Kidney (tissue), 22 donors: ENCODE measurements at places on chromosomes 13 and 19. TPM values are rescaled to one million over a fixed set of nuclear protein-coding genes. Genes with fewer than 3 reads are reported as not detected.

The PRSS57 gene
- not detected for total RNA-seq

DNA sequence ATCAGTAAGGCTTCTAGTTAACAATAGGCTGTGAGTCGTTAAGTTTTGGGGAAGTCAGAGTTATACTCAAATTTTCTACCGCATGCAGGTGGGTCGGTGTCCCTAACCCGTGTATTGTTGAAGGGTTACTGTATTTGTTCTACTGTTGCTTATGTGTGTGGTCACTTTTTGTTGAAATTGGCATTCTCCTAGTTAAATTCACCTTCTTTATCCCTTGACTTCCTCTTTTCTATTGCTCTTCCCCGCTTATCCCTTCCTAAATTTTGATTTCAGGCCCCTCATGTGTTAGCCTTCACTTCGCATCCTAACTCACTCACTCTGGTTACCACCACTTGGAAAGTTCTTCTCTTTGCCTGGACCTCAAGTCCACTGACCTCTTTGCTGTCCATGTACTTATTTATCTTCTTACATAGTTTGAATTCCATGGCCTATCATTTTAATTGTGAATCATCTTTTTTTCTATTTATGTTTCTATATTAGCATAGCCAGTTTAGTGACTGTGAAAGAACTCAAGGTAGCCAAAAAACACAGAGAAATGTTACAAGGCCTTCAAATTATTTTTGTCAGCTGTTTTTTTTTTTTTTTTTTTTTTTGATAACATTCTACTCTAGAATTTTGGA is 52.9 kb downstream of the NDFIP2 start:
- DNase-seq = no peak

The GAPDHS gene
- total RNA-seq = not detected

GRCh38 chr13:75414036-75414827 is 67.7 kb downstream of the TBC1D4 start:
- DNase-seq = no peak

DNA sequence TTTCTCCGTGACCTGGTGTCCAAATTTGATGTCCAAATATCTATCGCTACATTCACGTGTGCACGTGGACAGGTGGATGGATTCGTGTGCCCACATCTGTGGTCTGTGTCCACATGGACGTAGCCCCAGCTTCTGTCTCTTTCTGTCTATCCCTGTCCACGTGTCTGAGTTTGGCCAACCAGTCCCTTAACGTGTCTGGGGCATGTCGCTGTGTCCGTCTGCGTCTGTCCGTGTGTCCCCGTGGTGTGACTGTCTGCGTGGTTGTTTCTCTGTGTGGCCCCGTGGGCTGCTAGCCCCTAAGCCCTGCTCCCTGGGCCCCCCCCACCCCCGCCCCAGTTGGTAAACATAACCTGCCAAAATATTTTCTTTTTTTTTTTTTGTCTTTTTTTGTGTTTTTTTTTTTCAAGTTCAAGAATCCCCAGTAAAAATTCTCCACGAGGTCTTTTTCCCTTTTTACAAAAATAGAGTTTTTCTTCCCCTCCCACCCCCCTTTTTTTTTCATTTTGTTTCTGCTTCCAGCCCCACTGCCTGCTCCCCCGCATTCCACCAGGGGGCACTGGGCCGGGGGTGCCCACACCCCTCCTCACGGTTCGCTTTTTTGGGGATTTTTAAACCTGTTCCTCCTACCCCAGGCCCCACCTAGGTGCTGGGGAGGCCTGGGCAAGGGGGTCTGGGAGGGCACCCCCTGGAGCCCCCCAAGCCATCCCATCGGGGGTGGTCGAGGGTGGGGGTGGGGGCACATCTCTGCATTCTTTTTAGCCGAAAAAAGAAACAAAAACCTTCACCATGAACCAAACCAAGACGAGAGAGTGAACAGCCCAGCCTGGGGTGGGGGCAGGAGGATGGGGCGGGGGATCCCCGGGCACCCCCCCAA is 18.3 kb downstream of the PRKCSH start:
- DNase-seq = no peak

The NLRP4 gene
- 0.06 TPM for total RNA-seq

DNA sequence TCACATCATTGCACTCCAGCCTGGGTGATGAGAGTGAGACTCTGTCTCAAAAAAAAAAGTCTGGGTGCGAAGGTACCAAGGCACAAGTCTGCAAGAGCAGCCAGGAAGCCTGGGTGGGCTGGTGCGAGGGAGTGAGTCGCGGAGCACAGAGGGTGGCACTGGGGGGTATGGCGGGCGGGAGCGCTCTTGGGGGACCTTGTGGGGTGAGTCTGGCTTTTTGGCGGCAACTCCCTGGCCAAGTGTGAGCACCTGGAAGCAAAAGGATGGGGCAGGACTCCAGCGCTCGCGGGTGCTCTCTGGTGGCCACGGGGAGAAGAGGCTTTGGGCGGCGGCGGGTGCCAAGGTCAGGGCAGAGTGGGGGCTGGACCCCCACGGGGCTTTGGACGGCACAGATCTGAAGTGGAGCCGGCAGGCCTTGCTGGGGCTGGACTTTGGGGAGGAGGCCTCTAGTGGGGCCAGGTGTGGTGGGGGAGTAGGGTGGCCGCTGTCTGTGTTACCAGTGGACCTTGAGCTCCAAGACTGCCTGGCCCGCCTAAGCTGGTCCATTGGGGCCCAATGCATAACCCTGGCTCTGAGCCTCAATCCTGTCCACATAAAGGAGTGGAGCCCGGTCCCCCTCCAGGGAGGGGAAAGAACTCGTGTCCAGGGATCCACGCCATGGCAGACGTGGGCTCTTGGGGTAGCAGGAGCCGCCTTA is 1.6 kb downstream of the P2RY11 start:
- DNase-seq = peak; percentile 47

The SIGLECL1 gene
- not detected for total RNA-seq

- DNase-seq = no peak
These were observed 138.2 kb downstream of the DCLK1 start for GRCh38 chr13:35992964-35993363.

The CTXN1 gene
- 25.9 TPM for total RNA-seq

- DNase-seq = no peak
These were observed 64.2 kb downstream of the TEX29 start for GRCh38 chr13:111384441-111385182.

- no peak for DNase-seq
These were observed 6.6 kb upstream of the ESD start for GRCh38 chr13:46803586-46803985.

DNA sequence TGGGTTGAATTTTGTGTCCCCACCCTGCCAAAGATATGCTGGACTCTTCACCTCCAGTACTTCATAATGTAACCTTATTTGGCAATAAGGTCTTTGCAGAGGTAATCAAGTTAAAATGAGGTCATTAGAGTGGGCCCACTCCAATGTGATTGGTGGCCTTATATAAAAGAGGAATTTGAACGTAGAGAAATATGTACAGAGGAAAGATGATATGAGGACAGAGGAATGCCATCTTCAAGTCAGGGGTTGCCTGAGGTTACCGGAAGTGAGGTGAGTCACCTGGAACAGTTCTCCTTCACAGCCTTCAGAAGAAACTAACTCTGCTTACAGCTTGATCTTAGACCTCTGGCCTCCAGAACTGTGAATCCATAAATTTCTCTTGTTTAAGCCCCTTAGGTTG is 69.9 kb downstream of the GPC5 start:
- DNase-seq = no peak

The ERFL gene
- total RNA-seq = 0.69 TPM

DNA sequence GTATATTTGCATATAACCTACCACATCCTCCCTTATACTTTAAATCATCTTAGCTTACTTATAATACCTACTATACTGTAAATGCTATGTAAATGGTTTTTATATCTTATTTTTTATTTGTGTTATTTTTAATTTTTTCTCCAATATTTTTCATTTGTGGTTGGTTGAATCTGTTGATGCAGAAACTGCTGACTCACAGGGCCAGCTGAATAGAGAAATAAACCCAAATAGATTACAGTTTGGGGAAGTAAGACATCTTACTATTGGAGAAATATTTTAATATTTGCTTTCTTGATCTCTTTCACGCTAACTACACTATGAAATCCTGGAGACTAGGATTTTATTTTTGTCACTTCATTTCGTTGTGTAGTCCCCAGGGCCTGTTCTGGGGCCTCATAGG is 7.1 kb downstream of the SMAD9 start:
- DNase-seq = no peak

GRCh38 chr13:52947921-52948373 is 80.7 kb upstream of the OLFM4 start:
- no peak for DNase-seq

GRCh38 chr19:14118165-14119051 is 846 bp upstream of the PRKACA start:
- DNase-seq = peak; percentile 74

DNA sequence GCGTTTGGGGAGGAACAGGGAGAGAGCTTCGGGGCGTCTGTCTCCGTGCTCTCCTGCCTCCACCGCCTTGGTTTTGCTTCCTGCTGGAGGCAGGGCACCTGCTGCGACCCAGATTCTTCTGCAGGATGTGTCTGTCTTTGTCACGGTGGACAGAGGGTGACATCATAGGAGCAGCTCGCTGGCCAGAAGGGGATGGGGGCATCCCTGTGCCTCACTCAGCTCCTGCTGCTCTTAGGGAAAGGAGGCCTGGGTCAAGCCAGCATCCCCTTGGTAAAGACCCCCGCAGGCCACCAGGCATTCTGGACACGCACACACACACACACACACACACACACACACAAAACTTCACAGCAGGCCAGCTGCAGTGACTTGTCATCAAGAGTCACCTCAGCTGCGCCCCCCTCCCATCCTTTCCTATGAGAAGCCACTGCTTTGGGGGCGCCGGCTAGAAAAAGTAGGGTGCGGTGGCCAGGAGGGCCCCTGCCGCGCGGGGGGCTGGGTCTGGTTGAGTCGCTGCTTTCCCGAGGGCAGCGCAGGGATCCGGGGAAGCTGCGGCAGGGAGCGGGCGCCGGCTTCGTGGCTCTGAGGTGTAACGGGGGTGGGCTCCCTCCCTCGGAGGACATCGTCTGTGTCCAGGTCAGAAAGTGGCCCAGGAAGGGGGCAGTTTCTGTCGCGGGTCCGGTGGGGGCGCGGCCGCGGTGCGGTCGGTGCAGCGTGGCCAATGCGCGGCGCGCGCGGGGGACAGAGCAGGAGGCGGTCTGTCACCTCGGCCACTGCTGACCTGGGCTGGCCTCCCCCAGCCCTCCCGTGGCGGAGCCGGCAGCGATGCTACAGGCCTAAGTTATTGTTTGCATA is 15.8 kb upstream of the NPAS1 start:
- DNase-seq = peak; percentile 23

GRCh38 chr19:31340042-31341025 is 8.9 kb downstream of the TSHZ3 start:
- DNase-seq = peak; percentile 39

- no peak for DNase-seq
These were observed 5.9 kb downstream of the RPL18A start for GRCh38 chr19:17865364-17866311.

The N4BP2L2 gene
- total RNA-seq = 165 TPM

DNA sequence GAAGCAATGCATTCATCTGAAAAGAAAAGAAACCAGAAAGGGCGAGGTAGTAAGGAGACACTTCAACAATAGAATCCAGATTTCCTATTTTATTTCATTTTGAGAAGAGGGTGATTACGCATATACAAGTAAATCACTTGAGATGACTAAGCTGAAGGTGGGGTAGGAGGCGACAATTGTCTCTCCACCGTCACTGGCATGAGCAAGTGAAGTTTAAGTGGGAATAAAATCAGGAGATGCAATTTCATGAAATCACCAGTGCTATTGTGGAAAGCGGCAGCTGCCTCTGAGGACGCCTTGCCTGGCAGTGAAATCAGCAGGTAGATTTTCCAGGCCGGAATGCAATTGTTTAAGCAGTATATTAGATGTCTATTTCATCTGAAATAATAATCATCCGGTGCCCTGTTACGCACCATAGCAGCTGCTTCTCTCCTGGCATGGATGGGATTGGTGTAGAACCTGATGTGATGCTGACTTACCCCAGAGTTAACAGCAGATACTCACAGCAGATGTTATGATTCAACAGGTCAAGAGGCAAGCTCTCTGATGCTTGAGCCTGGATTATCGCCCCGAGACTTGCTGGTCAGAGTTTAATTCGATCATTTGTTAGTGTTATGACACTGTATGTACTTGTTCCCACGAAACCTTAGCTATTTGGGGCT is 64.3 kb downstream of the RASL11A start:
- no peak for DNase-seq

- DNase-seq = no peak
These were observed 31.2 kb downstream of the RCBTB2 start for GRCh38 chr13:48501705-48502104.

The ZNF816 gene
- 16.6 TPM for total RNA-seq

The SBK2 gene
- not detected for total RNA-seq

GRCh38 chr13:75071395-75071794 is 410.6 kb downstream of the TBC1D4 start:
- no peak for DNase-seq

- peak; percentile 21 for DNase-seq
These were observed 732 bp upstream of the C2CD4C start for GRCh38 chr19:409516-410242.

DNA sequence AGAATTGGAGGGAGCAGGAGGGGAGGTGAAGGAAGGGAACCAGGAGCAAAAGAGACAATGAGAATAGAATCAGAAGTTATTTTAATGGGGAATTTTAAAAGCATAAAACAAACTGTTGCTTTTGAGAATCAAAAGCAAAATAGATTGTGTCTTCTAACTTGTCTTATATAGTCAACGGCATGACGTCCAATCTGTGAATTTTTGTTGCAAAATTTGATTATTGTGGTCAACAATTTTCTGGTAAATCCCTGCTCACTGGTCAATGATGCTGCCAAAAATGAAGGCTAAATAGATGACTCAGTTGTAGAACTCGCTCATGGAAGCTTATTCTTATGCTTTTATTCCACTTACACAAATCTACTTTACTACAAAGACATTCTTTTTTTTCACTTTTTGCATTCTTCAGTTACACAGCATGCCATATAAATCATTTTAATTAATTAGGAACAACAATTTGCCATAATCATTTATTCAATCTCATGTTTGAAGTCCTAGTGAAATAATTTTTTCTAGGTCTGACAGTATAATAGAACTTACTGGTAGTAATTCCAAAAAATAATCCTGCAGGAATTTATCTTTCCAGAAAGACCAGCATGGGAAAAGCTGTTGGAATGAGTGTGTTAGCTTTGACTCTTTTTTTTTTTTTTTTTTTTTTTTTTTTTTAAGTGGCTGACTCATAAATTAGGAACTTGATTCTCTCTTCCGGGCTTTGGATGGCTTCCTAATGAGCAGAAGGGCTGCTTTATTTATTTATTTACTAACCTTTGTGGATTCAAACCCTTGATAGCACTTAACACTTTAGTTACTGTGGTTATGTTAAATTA is 256.9 kb downstream of the SPRY2 start:
- DNase-seq = peak; percentile 79
